ENCODE measurements at places on chromosomes 5 and 9.

DNA sequence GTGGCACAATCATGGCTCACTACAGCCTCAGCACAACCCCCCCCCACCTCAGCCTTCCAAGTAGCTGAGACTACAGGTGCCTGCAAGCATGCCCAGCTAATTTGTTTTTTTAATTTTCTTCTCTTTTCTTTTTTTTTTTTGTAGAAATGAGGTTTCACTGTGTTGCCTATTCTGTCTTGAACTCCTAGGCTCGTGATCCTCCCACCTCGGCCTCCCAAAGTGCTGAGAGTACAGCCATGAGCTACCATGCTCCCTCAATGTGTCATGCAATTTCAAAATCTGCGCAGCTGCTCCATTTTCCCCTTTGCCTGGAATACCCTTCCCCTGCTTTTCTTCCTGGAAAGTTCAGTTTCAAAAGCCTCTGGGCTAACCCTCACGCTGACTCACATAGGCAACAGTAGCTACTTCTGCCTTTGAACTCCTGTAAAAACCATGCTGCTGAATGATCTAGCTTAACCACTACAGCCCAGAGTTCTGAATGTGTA, 71.0 kb upstream of the IL7R start:
- DNase-seq: no peak

DNA sequence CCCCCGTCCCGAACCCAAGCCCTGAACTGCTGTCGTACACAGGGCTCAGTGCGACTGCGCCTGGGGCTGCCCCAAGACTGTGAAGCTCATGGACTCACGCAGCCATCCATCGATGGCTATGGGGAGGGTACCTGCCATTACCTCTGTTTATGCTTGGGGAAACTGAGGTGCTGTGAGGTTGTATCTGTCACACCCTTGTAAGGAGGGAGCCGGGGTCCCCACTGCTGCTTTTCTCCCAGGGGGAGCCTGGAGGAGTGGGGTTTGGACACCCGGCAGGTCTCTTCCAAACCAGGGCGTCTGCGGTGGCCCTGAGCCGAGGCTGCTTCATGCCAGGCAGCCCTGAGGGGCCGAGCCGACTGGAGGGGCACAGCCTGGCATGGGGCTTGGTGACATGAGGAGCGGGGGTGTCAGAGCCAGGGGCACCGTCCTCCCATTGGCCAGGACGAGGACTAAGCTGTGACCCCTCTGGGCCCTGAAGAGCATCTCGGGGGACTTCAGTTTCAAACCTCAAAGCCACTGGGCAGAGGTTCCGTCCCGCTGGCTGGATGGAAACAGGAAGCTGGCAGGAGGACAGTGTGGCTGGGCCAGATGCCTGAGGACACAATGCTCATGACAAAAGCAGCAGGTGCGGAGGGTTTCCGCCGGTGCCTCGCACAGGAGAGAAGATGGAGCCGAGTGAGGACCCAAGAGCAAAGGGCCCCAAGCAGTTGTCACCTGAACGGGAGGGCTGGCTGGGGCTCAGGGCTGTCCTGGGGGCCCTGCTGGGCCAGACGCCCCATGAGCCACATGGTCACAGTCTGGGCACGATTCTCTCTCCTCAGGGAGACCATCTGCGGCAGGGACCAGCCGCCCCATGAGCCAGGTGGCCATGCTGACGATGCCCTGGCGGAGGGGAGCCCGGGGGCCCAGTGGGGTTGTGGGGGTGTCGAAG, 54.4 kb upstream of the EXOC3 start:
- no peak for DNase-seq

- no peak for DNase-seq
Measured at GRCh38 chr5:134543820-134544614, 18.5 kb downstream of the JADE2 start.

- DNase-seq: no peak
Measured at GRCh38 chr9:127662617-127663016, 44.2 kb upstream of the CFAP157 start.

DNA sequence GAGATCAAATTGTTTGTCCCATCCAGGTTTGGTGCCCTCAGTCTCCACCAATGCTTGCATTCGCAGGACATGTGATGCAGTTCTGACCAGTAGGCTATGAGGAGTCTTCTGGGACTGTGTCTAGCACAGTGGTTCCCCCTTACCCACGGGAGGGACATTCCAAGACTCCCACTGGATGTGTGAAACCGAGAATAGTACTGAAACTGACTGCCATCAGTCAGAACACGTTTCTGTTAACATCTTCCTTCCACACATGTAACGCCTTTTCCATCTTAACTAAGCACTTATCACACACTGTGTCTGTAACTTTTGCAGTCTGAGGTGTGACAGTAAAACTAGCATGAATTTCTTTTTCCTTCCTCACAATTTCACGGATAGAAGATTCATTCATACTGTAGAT, 74.7 kb downstream of the PTTG1 start:
- no peak for DNase-seq

- no peak for DNase-seq
Measured at GRCh38 chr9:113572076-113572861, 108.7 kb downstream of the RGS3 start.

All from T-helper 9 cell (primary cell).